ENCODE measurements at places on chromosomes 7 and 10.

DNA sequence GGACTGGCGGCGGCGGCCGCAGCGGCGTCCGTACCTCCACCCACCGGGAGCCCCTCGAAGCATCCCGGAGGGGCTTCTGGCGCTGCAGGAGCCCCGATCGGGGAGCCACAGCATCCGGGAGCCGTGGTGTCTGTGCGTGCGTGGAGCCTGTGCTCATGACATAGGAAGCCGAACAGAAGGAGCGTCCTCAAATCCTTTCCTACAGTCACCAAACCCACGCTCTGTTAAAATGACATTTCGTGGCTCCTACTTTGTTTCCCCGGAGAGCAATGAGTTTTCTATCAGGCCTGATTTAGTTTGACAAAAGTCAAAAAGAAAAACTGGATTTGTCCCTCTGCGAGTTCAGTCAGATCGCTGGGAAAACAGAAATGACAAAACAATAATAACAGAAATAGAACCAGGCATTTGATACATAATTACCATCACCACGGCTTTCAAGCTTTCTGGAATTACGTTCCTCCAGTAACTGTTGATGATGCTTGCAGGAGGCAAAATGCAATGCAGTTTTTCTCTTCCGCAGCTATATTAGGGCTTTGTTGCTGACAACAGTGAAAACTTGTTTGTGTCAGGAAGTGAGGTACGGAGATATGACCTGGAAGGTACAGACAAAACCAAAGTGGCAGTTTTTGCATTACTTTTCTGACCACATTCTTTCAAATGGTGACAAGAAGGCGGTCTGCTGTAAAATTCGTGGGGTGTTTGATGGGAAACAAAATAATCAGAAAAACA, 219.3 kb upstream of the MKLN1 start:
- no peak for ATAC-seq

- no peak for ATAC-seq
These were observed 101.4 kb downstream of the SEMA3E start for GRCh38 chr7:83547526-83547925.

- ATAC-seq, result peak; percentile 51
These were observed 80.5 kb downstream of the ABCA13 start for GRCh38 chr7:48251766-48252165.

GRCh38 chr10:52313933-52314821, at the start of gene DKK1:
Gene DKK1 (plus strand): TSS chr10:52314281. CDS start chr10:52314435, 154 bp downstream.
- ATAC-seq, result no peak

DNA sequence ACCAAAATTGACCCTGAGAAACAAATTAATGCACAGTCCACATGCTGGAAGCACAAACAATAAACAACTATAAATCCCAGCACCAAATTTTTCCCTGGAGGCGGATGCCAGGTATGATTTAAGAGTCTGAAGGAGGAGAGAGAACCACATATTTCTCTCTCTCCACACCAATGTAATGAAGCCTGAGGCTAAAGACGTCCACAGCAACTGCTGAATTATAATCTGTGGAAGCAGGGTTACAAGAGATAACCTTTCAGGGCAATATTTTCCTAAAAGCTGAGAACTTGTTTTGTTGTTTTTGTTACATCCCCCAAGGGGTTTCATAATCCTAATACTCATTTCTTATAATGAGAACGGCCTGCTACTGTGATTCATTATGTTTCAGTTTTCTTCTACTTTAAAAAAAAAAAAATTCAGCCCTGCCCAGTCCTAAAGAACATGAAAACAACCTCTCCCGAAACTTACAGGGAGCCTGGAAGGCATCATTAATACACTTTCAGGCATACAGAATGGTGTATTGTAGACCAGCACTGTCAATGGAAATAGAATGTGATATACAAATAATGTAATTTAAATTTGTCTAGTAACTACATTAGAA, 48.5 kb upstream of the ABLIM1 start:
- ATAC-seq, result no peak

DNA sequence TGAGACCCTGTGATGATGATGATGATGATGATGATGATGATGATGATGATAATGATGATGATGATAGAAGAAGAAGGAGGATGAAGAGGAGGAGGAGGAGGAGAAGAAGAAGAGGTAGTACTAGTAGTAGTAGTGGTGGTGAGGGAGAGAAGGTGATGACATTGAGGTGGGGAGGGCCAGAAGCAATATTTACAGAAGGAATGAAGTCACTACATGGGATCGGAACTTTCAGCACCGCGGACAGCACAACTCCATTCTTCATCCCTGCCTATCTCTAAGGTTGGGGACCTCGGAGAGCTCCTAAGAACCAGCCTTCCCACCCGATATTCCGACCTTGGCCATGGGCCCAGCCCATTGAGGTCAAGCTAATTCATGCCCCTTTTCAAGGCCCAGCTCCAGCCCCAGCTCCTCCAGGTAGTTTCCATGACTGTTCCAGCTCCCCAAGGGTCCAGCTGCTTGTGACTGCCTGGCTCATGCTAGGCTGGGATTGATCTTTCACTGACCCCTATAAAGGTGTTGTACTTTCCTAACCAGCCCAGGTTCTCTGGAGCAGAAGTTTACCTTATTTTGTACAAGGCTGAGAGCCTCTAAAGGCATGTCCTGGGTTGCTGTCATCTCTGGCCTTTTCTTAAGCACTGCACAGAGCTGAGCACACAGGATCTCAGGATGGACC, 10.3 kb downstream of the CRHR2 start:
- ATAC-seq, result no peak

DNA sequence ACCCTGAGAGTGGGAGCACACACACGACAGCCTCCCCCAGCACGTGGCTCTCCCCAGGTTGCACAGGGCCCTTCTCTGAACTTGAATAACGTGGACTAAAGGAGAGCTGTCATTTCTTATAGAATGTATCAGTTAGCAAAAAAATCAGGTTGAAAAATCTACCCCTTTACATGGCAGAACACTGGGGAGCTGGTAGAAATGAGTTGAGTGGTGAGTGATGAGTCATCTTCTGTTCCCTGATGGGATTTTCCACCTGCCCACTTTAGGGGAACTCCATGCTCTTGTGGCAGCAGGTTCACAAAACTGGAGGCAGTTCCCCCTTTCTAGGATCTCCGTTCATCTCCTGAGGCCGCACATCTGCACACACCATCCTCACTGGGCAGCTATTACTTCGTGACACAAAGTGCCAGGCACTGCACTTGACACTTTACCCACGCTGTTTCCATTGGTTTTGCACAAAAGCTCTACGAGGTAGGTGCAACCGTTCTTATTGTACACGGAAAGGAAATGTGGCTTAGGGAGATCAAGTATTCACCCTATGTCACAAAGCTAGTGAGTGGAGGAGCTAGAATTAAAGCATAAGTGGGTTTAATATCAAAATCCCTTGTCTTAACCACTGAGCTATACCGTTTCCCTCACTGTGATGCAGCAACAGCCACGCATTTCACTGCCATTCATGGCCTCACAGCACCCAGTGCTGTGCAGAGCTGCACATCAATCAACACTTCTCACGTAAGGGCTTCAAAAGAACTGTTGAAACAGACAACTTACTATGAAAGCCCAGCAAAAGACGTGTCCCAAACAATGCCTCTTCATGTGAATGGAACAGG, 80.2 kb downstream of the RNF216 start:
- ATAC-seq, result peak; percentile 63

DNA sequence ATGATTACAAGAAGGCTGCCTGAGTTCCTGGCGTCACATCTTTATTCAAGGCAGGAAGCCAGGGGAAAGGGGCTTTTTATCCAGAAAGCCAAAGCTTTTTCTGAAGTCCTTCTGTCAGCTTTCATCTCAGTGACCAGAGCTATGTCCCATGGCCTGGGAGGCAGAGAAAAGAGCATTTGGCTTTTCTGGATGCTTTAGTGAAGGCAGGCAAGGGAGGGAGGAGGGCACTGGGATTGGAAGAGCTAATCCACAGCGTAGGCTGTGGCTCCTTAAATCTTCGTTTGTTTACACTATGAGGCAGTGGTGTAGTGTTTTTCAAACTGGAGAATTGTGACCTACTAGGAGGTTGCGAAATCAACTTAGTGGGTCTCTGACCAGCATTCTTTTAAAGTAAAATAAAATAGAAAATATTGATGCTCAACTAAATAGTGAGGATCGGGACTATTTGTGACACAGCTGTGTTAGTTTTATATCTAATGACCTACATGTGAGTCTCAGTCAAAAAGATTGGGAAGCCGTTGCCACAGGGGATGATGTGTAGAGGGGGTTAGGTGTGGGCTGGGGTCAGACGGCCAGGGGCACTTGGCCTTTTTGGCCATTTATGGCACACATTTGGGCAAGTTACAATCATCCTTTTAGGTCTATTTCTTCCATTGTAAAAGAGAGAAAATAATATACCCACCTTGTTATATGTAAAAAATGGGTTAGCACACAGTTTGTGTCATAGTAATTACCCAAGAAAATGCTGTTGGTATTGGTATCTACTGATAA, 14.1 kb downstream of the CRYGN start:
- no peak for ATAC-seq

- ATAC-seq, result no peak
These were observed 6.6 kb downstream of the PGAM2 start for GRCh38 chr7:44058759-44059218.

- ATAC-seq, result no peak
These were observed 6.3 kb downstream of the ZNF212 start for GRCh38 chr7:149245744-149246143.

GRCh38 chr7:45915606-45916005, 5.5 kb downstream of the IGFBP3 start:
- ATAC-seq, result no peak

DNA sequence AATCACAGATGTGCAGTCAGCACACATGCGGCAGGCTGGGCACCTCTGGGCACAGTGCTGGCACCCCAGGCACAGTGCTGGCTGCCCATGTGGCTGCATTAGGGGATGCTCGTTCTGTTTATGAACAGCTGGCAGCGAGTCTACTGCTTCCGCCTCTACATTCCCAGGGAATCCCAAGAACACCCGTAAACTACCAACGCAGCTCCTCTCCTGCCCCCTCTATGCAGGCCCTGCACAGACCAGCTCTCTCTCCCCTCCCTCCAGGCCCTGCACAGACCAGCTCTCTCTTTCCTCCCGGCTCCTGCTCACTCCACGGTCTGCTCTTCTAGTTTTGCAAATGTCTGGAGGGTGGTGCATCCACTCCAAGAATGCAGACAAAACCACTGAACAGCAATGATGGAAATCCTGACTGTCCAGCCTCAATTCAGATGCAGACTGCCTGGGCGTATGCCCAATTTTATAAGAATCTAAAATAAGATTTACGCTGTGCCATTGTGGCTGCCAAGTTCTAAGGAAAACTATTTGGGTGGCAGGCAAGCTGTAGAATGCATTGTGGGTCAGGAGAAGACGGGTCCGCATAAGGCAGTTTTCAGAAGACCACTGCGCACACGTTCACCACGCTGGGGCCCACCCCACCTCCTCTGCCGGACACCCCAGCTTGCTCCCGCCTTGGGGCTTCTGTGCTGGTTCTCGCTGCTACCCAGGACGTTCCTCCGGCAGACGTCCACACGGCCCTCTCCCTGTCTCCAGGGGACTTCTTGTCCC, 234.6 kb downstream of the ZMYND11 start:
- no peak for ATAC-seq

DNA sequence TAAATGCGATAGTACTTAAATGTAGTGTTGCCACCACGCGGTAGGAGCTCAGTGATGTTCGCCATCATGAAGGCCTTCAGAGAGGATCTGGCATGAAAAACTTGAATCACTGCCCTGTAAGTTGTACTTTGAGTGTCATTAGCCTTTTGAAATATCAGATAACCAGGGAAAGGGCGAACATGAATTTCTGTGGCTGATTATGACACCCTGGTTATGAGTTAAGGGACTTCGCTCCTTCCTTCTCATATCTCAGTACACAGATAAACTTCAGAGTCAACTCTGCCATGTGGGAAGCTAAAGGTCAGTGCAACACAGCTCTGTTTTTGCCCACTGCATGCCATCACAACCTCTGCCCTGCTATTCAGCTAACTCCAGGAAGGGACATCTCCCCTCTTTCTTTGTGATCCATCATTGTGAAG, 8.9 kb upstream of the ACSL5 start:
- ATAC-seq, result no peak

DNA sequence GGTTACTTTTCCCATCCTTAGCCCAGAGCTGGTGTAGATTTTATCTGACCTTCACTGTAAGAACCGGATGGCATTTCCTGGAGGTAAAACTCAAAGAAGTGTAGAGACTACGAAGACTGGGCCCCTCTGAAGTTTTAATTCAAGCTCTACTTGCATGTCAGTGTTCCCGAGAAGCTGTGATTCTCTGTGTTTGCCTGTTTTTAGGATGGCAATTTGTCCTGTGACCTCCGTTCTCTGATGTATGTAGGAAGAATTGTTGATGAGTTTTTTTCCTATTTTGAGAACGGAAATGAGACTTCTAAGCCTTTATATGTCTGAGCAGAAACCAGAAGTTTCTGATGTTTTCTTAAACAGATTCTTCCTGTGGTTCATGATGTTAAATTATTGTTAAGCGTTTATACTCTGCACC, 94.1 kb downstream of the CDCA7L start:
- ATAC-seq, result no peak

GRCh38 chr10:48235501-48235900, 39.0 kb downstream of the FRMPD2 start:
- ATAC-seq, result no peak

DNA sequence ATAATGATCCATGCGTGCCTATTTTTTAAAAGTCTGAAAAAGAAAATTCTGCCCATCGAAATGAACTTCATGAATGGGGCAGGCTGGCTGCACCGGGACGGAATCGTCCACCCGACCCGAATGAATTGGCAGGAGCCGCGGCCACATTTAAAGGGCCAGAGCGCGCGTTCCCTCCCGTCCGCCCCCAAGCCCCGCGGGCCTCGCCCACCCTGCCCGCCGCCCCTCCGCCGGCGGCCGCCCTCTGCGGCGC, 319 bp upstream of the GATA3 start:
- peak; percentile 1 for ATAC-seq

GRCh38 chr7:66694286-66694685, 46.2 kb upstream of the RABGEF1 start:
- no peak for ATAC-seq
